ENCODE measurements at places on chromosomes 2 and 18.

DNA sequence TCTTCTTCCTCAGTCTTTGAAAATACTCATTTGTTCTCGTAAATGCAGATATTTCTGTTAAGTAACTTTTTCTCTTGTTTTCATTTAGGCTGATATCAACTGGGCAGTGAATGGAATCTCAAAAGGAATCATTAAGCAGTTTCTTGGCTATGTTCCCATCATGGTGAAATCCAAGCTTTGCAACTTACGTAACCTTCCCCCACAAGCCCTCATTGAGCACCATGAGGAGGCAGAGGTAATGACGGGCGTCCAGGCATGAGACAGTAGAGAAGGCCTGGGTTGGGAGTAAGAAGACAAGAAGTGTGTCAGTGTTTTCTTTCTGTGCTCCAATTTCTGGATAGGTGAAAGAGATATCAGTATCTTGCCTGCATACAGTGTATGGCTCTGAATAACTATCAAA, 5.1 kb downstream of the POLR1B start:
- DNase-seq: no peak

DNA sequence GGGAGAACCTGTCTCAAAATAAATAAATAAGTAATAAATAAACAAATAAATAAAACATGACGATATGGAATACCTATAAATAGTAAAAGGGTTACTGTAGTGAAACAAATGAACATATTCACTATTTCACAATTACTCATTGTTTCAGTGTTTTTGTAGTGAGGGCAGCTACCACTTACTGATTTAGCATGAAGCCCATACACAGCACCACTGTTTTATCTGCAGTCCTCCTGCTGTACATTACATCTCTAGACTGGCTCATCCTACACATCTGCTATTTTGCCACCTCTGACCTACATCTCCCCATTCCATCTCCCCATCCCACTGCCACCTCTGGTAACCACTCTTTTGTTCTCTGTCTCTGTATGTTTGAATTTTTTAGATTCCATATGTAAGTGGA, 332.7 kb upstream of the SMIM21 start:
- DNase-seq: no peak

GRCh38 chr2:16134436-16135165, 194.3 kb downstream of the MYCN start:
- DNase-seq: no peak

GRCh38 chr2:96233880-96234316, 25.3 kb upstream of the STARD7 start:
- DNase-seq: no peak

DNA sequence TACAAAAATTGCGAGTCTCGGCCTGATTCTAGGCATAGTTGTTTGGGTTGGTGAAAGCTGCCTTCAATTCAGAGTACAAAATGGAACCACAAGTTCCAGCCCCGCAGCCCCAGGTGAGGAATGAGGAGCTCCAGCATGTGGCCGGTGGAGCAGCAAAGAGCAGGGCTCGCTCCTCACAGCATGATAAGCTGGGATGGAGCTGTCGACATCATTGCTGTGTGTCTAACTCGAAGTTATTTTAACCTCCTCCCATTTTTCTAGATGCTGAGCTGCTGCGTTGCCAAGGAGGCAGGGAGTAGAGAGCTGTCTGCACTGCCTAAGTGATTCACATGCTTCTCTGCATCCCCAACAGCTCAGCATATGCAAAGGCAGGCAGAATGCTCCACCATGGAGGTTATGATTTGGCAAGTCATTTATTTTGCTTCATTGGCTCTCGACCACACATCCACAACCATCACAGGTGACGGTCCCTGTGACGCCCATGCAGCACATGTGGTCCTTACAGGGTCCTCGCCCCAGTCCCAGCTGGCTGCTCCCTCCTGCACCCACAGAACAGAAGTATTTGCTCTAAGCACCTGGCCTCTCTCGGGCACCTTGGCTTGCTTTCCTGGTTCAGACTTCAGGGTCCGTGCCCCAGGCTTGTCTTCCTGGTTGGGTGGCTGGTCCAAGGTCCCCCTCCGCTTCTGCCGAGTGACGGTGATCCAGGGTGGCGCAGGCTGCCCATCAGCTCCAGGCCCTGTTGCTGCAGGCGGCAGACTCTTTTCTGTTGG, 66.0 kb upstream of the MGAT4A start:
- no peak for DNase-seq

DNA sequence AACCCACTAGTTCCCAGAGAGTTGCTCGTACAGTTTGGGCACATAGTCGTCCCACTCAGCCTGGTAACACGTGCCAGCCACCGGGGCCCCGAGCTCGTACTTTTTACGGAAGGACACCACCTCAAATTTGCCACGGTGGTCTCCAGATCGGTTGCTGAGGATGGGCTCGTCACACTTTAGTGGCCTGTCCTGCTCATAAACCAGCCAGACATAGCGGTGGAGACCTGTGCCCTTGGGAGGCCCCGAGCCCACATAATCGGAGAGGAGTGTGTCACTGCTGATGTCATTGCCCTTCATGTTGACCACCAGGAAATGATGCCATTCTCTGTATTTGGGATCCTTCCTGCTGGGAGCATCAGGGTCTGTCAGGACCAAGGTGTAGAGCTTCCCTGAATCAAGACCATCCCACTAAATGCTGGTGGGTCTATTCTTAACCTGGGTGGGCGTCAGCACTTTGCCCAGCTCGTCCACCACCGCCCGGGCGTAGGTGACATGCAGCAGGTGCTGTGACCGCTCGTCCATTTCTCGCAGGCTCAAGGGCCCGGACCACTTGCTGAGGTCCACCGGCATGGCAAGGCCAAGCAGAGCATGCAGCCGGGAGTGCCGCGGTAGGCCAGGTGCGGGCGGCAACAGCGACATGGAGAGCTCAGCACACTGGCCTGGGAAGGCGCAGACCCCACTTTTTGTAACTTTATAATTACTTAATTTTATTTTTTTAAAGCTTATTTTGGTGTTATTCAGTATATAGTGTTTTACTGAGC, 12.9 kb downstream of the RETSAT start:
- no peak for DNase-seq

- no peak for DNase-seq
Measured at GRCh38 chr2:120177001-120177621, 46.1 kb downstream of the TMEM185B start.

DNA sequence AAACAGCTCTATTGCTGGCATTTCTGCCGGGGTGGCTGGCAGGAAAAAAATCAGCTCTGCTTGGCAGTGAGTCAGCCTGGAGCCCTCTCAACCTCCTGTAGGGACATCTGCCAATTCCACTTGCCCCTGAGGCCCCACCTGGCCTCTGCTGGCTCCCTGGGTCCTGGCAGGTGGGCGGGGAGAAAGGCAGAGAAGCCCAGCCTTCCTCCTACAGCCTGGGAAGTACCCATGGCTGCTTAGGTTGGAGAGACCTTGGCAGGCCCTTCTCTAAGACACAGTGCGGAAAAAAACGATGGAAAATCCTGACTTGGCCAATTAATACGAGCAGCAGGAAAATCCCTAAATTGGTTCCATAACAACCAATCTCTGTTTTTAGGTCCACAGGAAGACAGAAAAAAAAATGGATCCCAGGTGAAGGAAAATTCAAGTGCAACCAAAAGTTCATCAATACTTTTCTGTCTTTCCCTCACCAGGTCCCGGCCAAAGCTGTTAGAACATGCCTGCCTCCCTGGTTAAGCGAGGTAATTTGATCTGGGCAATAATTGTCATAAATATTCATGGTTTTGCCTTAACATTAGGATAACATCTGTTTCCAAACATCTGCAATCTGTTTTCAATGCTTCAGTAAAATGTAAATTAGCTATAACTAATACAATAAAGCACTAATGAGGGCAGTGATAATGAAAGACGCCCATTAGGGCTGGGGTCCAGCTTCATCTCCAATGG, 245.9 kb downstream of the TFCP2L1 start:
- DNase-seq: no peak

GRCh38 chr2:10192392-10193015, 70.0 kb downstream of the RRM2 start:
- DNase-seq: no peak

DNA sequence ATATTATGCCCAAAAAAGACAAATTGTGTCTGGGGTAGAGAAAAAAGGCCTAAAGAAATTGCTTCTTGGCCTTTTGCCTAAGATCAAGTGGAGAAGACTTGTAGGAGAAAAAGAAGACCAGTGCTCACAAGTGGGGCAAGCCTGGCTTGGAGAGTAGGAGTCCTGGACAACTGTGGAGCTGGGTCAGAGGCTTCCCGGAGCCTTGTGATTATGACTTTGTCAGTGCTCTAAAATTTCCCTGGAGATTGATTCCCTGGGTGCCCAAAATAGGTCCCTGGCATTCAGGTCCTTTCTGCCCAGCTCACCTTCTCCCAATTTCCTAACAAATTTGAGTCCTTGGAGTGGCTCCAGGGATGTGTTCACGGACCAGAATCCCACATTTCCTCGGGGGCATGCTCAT, 787 bp upstream of the TRIM54 start:
- DNase-seq: no peak

GRCh38 chr2:38713338-38713737, 37.8 kb downstream of the SRSF7 start:
- DNase-seq: no peak

- DNase-seq: no peak
Measured at GRCh38 chr2:15169326-15170069, 391.6 kb downstream of the NBAS start.

DNA sequence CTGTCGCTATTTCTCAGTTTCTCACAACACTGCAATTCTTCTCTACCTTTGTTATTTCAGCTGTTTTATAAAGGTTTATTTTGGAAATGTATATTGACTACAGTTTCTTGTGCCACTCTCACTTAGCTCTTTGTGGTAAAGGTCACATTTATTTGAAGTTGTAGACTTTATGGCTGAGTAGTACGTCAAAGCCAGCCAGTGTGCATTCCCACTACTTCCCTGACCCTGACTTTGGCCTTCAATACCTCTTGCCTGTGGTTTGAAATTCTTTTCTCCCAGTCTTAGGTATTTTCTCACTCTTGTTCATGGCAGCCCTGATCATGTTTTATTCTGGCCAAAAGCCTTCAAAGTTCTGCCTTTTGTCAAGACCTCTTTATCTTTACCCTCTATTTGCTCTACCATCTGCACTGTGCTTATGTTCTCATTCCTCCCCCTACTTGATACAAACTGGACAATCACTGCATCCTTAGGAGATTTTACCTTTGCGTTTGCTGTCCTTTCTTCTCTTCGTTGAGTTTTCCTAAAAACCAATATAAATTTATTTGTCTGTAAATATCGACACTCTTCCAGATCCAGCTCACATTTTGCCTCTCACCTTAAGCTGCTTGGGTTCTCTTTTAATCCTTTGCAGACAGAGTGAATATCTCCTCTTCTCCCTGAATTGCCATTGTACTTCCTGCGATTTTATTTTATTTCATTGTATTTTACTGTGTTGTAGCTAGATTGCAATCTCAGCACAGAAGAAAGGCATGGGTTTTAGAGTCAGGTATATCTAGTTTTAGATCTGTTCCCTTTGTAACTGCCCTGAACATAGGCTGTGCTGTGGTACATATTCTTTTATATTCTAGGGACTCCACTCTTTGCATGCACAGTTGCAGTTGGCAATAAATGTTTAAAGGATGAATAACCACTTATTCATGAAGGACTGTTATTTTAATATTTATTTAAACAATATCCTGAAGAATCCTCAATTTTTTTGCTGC, 31.2 kb downstream of the GULP1 start:
- DNase-seq: no peak

GRCh38 chr2:38619458-38620164, 16.9 kb upstream of the HNRNPLL start:
- no peak for DNase-seq

DNA sequence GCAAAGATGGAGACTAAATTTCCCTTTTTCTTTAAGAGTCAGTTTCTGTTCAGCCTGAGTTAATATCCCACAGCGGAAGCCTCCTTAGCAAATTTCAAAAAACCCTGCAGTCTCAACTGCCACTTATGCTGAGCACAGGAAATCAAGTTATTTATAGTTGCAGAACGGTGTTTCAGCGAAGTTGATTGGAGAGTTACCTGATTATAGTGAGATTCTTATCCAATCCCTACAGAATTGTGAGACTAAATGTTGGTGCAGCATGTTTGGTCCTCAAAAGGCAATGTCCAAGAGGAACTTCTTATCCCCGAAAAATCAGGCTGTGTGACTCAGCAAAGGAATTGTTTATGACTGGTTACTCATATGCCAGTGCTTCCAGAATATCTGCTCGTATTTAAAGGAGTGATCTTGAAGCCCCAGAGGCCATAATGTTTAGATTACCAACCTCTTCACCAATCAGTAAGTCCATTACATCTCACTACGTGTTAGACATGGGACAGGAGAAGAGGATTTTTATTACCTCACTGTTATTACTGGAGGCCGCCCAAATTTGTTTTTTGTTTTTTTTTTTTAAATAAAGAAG, 67.9 kb downstream of the LRRFIP1 start:
- DNase-seq: no peak

GRCh38 chr2:181998041-181998835, 12.6 kb downstream of the PPP1R1C start:
- DNase-seq: no peak

GRCh38 chr2:25979001-25979400, 3.3 kb downstream of the KIF3C start:
- no peak for DNase-seq

DNA sequence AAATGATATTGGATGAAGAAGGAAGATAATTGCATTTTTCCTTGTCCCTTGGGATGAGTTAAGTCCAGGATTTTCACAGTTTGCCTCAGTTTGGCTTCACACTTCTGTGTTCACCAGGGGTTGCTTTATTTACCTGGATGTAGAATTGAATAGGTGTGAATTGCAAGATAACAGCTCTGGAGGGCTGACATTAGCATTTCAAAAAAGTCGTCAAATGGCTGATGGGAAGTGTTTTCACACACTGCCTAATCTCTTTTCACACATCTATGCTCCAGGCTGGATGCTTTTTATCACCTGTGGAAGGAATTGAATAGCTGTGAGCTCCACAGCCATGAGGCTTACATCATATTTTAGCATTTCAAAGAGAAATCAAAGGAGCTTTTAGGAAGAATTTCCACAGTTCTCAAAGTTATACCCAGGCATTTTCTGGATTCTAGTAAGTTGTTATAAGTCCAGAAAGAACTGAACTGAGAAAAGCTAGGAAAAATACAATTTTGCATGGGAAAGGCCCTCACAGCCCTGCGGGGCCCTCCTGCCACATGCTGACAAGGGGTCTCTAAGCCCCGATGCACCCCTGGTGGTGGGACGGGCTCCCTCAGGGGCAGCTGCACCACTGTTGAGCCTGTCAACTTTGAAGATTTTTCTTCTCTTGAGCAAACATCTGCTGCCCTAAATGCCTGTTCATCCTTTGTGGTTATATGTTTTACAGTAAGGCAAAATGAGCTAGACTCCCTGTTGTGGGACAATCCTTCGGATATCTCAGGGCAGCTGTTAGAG, 43.9 kb downstream of the TEX51 start:
- no peak for DNase-seq

GRCh38 chr18:54215069-54215468, 9.4 kb downstream of the MBD2 start:
- DNase-seq: no peak

GRCh38 chr2:198337368-198337767, 533.0 kb downstream of the PLCL1 start:
- no peak for DNase-seq

DNA sequence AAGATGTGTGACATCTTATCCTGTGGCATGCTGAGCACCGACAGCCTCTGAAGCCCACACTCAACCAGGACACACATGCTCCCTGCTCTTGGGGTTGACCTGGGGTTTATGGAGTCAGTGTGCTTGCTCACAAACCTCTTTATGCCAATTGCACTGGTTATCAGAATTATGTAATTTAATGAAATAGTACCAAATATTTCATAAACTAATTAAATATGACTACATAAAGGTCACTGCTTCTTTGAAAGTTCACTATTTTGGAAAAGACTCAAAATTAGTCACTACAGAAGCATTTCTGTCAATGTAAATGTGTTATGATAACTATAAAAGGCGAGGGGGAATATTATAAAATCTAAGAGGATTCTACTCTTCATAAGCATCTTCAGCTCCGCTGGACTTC, 76.7 kb downstream of the FHOD3 start:
- no peak for DNase-seq
